ENCODE measurements at places on chromosomes 16 and 17.

- DNase-seq: no peak
Measured at GRCh38 chr17:19897090-19897837, 29.5 kb upstream of the ULK2 start.

DNA sequence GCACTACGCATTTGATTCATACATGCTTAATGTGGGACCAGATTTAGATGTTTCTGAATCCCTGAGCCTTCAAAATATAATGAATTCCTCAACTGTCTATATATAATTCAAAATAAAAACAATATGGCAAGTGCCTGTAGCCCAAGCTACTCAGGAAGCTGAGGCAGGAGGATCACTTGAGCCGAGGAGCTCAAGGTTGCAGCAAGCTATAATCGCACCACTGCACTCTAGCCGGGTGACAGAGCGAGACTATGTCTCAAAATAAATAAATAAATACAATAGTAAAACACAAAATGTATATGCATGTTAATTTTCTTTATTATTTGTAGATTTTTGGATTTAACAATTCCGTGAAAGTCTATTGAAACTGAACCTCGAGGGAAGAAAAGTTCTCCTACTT is 50.6 kb upstream of the IRX6 start:
- no peak for DNase-seq

- peak; percentile 70 for DNase-seq
Measured at GRCh38 chr17:55731586-55732250, 9.1 kb upstream of the TMEM100 start.

DNA sequence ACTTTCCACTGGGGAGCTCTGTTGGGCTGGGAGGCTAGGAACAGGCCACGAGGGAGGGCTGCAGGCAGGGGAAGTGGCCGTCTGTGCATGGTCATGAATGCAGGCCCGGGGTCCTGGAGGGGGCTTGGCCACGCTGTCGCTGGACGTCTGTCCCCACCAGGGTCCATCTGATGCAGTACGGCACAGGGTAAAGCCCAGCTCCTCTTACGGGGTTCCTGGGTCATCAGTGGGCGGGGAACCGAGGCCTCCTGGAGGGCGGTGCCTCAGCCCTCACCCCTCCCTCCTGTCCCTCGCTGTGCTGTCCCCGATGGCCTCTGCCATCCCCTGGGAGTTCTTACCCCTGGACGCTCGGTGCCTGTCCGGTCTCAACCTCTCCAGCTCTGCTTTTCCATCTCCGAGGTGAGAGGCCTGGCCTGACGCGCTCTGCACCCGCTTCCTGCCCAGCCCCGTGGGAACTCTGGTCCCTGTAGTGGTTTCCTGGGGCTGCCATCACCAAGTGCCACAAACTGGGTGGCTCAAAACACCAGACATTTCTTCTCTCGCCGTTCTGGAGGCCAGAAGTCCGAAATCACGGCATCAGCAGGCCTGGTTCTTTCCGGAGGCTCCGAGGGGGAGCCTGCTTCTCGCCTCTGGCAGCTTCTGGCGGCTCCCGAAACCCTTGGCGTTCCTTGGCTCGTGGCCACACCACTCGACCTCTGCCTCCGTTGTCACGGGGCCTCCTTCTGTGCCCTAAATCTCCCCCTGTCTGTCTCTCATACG is 182.8 kb downstream of the SEC14L1 start:
- DNase-seq: peak; percentile 48

DNA sequence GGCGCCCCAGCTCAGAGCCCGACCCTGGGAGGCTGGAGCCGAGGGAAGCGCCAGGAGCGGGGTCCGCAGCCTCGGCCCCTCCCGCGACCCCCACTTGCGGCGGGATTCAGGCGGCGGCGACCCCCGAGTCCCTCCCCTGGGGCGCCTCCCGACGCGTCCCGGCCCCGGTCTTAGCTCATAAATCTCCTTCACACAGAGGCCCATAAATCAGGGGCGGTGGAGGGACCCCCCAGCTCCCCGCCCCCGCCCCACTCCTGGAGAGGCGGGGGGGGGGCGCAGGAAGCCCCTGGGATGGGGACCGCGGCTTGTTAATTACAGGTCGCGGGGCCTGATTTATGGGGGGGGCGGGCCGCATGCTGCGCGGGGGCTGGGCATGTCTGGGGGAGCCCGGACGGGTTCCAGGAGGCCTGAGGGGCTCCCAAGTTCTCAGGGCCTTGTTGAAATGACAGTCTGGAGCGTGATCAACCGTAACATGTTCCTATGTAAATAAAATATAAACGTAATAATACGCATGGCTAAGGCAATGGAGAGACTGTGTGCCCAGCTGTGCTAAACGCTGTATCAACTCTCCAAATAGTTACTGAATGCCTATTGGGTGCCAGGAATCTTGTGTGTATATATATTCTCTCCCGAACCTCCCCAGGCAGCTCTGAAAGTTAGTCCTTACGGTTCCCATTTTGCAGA is 10.0 kb upstream of the BHLHA9 start:
- no peak for DNase-seq

- DNase-seq: no peak
Measured at GRCh38 chr17:81803728-81804558, at the start of gene GCGR. Gene GCGR, plus strand, starts transcription at chr17:81804150. Its CDS starts 4,869 bp downstream, at chr17:81809019.

DNA sequence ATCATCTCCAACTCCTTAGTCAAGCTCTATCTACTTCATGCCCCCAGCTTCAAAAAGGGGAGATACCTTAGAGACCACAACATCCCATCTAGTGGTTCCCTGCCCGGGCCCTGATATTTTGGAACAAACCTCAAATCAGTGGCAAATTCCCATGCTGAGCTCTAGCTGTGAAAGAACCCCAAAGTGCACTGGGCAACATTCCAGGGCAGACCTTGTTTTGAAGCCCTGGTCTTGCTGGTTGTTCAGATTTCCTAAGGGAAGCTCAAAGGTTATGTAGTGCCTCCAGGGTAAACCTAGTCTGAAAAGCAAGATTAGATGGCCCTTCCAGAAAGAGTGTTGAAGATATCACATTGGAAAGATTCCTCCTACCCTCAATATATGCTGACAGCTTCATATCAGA is 16.3 kb downstream of the FAM117A start:
- no peak for DNase-seq

DNA sequence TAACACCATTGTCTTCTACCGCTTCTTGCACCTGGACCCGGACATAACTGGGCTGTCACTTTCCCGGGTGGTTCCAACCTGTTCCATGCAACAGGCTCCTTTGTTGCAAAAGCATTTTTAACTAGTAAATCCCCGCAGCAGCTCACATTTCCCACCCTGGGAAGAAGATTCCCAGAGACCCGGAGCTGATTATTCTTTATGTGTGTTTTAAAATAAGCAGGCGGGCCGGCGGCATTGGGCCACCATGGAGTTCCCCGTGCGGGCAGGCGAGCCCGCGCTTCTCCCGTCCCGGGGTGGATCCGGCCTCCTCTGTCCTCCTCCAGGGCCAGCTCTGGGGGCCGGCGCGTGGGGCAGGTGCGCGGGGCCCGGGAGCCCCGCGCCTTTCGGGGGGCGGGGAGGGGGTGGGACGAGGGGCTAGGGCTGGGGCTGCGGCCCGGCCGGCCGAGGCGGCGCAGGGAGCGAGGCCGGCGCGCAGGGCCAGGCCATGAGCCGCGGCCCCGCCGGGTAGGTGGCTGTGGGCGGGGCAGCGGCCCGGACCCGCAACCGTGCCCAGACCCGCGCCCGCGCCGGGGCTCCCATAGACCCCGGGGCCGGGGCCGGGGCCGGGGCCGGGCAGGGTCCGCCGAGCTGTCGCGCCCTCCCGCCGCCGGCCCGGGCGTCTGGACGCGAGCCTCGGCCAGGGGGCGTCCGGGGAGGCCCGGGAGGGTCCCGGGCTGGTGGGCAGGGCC is 1.7 kb downstream of the CRAMP1 start:
- DNase-seq: peak; percentile 12

DNA sequence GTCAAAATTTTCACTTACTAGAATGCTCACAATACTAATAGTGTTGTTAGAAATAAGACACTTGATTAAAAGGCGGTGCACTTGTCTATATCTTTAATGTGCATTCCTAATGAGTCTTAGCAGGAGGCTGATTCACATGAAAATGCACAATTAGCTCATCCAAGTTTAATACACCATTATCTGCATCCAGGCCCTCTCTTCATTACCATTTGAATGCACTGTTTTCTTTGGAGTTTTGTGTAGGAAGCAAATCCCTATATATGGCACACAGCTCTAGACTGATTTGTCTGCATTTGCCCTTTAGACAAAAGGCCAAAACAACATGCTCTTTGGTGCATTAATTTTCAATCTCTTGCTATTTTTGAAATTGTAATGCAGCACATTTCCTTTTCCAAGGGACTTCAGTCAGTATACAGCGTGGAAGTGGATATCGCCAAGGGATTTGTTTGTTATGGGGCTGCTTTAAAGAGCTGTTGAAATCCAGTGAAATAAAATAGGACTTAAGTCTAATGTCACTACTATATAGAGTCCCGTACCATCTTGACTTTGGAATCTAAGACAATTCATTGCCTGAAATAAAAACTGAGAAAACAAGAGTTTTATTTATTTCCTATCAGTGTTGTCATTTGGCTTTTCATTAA is 257.6 kb upstream of the CPHXL start:
- no peak for DNase-seq

DNA sequence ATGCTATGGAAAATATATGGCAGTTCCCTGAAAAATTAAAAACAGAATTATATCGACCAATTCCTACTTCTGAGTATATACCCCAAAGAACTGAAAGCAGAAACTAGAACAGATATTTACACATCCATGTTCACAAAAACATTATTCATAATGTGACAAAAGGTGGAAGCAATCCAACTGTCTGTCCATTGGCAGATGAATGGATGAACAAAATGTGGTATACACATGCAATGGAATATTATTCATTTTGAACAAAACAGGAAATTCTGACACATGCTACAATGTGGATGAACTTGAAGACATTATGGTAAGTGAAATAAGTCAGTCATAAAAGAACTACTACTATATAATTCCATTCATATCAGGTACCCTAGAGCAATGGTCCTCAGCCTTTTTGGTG is 263.5 kb upstream of the AXIN2 start:
- peak; percentile 2 for DNase-seq

GRCh38 chr16:49632086-49632794 is 223.7 kb downstream of the ZNF423 start:
- no peak for DNase-seq

GRCh38 chr16:2777903-2778629 is 986 bp upstream of the ELOB start:
- DNase-seq: peak; percentile 25

- no peak for DNase-seq
Measured at GRCh38 chr17:64099543-64099942, 30.4 kb downstream of the ERN1 start.

GRCh38 chr16:53770641-53771040 is 66.7 kb downstream of the FTO start:
- DNase-seq: no peak

DNA sequence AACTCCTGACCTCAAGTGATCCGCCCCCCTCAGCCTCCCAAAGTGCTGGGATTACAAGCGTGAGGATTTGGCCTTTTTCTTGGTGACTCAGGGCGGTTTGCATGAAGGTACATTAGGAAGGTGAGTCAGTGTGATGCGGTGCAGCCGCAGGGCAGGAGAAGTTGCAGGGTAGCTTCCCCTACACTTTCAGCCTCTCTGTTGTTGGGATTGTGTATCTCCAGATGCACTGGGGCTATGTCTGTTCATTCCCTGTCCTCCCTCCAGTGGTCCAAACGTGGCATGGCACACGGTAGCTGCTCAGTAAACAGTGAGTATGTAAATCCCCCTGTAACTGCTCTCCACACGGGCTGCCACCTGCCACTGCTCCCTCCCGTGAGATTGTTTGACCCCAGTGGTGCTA is 109.1 kb upstream of the CDC42EP4 start:
- DNase-seq: no peak

DNA sequence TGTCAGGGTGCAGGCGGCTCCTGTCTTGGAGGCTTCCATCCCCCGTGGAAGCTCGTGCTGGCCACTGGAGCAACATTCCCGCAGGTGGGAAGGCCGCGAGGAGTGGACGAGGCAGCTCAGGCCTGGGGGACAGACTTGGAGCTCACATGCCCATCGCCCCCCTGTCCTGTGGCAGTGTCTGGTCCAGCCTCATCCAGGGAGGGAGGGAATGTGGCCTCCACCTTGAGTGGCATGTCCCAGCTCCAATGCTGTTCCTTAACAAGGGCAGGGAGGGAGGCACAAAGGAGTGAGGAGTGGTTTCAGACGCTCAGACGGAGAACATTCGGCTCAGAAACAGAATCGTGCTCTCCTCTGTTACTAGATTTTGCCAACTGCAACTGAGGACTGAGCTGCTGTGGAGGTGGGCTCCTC is 159.4 kb upstream of the CHMP6 start:
- DNase-seq: peak; percentile 77

- DNase-seq: no peak
Measured at GRCh38 chr16:68310437-68310773, 341 bp downstream of the SLC7A6OS start.

GRCh38 chr17:45060382-45060796 is 728 bp upstream of the NMT1 start:
- DNase-seq: no peak

GRCh38 chr17:56262803-56263202 is 109.5 kb downstream of the ANKFN1 start:
- DNase-seq: no peak

DNA sequence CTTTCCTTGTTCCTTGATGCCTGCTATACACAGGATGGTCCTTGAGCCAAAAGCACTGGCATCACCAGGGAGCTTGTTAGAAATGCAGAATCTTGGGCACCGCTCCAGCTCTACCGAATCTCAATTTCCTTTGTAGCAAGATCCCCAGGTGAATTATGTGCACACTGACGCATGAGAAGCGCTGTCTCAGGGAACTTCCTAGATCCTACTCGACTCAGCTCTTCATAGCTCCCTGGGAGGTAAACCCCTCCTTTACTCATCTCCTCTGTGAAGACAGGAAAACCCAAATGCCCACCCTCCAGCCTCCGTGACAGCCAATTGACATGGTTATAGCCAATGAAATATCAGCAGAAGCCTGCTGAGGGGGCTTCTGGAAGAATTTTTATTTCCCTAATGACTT is 4.1 kb downstream of the USP31 start:
- no peak for DNase-seq

GRCh38 chr16:56198006-56198754 is 6.9 kb downstream of the GNAO1 start:
- DNase-seq: no peak

DNA sequence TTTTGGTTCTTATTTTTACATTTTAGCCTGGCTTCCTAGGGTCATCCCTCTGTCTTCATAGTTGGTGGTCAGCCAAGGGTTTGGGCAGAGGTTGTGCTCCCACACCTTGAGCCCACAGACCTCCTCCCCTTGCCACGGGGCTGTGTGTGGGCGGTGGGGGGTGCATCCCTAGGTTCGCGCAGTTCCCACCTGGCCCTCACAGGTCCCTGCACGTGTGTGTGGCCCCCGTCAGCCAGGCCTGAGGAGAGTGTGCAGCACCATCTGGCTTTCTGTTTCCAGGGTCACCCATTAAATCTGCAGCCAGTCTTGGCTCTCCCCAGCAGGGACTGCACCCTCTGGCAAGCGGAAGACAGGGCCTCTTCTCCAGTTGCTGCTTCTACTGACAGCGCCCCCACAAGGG is 13.6 kb upstream of the OGFOD3 start:
- no peak for DNase-seq

- DNase-seq: no peak
Measured at GRCh38 chr17:49817993-49818392, 29.5 kb downstream of the KAT7 start.
